Fibroblast of the aortic adventitia (primary cell): ENCODE measurements at places on chromosomes 2 and 18.

DNA sequence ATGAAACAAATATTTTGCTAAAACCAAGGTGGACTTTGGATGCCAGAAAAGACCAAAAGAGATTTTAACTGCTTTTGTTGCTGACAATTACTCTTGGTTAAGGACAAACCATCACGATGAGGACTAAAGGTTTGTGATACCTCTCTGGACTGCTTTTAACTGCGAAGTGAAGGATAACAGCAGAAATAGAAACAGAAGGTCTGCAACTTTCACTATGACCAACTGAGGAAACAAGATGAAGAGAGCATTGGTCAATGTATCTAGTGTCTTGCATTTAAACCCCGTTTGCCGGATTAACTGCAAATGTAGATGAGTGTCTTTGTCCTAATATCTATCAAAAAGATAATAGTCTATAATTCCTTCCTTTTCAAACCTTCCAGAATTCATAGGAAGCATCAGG lies 541.7 kb downstream of the ERBB4 start:
- no peak for DNase-seq

DNA sequence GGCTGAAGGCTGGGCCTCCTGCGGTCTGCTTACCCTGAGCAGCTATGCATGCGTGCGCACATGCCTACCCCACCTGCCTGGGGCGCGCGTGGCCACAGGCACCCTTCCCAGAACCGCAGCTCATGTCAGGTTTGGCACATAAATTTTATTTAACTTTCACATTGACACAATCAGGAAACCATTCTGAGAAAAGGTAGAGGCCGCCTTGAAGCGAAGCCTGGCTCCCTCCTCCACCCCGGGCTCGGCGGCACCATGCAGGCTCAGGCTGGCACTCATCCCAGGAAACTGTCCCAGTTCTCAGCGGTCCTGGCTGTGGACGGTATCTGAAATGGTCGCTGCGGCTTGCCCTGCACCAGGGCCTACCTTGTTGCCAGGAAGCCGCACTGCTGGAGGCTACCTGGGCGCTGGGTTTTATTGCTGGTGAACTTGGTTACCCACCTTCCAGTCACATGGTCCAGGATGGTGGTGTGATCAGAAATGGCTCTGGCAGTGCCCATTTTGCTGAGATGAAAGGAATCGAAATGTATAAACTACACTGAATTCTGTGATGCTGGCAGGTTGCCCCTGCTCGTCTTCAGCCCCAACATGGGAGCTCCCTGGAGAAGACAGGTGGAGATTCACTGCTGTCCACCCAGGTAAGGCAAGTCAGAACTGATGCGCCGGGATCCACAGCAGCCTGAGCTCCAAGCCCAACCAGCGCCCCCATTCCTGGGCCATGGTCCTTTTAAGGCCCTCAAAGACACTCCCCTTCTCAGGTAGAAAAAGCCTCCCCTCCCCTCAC lies 25.5 kb downstream of the CHST10 start:
- no peak for DNase-seq

DNA sequence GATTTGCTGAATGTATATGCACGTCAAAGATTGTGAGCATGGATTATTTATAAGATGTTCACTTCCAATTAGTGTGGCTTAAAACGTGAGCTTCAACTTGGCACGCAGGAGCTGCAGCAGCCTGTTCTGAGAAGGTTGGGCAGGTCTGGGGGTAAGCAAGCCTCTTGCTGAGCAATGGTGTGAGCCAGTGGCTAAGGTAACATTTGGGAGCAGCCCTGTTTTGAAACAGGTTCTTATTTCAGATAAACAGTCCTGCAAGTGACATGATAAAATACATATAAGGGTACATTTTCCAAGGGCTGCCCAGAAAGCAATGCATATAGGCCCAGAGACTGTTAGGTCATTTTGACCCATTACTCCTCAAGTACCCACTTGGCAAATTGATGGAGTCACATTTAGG lies 415.3 kb downstream of the ZNF521 start:
- DNase-seq: no peak

DNA sequence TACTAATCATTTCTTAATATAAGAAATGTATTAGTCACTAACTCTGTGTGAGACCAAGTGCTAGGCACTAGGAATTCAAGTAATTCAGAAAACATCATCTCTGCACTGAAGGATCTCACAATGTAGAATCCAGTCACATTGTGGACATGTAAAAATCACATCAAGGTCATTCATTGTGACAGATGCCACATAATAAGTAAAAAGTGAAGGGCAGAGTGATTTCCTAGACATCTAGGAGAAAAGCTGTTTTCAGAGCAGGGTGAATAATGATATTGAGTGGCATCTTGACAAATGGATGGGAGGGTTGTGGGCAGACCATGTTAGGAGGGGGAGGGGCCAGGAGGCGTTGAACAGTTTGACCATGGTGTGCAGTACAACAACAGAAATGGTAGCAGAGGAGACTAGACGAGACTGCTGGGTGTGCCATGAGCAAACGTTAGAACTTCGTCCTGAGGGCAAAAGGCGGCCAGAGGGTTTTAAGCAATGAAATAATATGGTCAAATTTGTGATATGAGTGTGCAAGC lies 93.8 kb downstream of the DTNA start:
- DNase-seq: no peak
